Eye (tissue), 1 donor: ENCODE measurements at places on chromosomes 13 and 19.
A peak's percentile ranks its signal among the peaks of the same experiment; 100 is the strongest.

DNA sequence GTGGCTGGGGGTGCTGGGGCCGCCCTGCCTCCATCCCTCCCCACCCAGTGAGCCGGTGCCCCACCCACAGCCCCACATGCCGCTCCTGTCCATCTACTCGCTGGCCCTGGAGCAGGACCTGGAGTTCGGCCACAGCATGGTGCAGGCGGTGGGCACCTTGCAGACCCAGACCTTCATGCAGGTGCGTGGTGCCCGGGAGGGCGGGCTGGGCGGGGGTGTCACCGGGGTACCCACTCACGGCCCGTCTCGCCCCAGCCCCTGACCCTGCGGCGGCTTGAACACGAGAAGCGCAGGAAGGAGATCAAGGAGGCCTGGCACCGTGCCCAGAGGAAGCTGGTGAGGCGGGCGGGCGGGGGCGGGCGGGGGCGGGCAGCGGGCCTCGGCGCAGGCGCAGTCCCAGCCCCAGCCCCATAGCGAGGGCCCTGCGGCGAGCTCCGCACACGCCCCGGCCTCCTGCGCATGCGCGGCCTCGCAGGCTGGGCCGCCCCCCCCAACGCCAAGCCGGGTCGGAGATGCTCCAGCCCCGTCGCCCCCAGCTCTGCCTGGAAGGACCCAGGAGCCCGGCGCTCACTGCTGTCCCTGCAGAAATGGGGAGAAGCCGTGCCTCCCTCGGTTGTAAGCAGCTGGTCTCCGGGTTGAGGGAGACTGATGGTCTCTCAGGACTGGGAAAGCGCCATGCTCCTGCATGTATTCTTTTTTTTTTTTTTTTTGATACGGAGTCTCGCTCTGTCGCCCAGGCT is 7.7 kb downstream of the ARHGAP45 start:
- no peak for DNase-seq

DNA sequence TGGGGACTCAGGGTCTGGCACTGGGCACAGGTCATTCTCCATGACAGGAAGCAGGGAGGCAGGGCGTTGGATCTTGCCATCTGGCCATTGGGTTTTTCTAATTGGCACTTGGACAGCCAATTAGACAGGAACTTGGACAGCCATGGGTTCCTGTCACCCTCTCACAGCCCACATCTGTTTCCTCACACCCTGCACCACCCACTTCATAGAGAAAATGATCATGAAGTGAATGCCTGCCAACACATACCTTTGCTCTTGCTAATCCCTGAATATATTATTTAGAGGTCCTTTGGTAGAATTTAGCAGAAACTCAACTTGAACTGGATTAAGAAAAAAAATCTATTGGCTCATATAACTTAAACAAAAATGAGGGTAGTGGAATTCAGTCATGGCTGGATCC is 4.9 kb upstream of the OLFM2 start:
- DNase-seq = no peak

GRCh38 chr19:39157275-39157996 is 31.9 kb downstream of the PAK4 start:
- no peak for DNase-seq

DNA sequence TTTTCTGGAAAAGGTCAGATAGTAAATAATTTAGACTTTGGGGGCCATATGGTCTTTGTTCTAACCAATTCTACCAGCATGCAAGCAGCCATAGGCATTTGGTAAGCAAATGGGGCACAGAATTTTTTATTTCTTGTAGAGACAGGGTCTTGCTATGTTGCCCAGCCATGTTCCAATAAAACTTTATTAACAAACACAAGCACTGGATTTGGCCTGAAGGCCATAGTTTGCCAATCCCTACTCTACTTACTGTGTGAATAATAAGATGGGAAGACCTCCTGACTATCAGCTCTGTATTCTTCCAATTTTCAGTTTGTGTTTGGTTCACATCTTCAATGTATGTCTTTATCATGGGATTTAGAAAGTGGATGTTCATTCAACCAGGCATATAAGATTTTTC is 53.0 kb upstream of the SERP2 start:
- no peak for DNase-seq

DNA sequence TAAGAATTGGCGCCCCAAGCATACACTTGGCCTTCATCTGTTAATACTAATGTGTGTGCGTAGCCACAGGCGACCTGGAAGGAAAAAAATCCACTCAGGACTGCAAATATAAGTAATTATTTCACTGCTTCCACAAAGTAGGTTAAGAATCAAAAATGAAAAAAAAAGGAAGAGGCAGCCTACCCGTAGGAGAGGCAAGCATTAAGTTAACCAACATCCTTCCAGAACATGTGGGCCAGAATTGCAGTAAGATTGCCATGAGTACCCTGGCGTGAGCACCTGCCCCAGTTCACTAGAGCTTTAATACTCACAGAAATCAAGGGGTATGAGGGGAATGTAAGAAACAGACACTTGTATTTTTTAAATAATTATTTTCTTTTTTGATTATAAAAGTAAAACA is 22.2 kb downstream of the RCBTB2 start:
- DNase-seq = no peak

DNA sequence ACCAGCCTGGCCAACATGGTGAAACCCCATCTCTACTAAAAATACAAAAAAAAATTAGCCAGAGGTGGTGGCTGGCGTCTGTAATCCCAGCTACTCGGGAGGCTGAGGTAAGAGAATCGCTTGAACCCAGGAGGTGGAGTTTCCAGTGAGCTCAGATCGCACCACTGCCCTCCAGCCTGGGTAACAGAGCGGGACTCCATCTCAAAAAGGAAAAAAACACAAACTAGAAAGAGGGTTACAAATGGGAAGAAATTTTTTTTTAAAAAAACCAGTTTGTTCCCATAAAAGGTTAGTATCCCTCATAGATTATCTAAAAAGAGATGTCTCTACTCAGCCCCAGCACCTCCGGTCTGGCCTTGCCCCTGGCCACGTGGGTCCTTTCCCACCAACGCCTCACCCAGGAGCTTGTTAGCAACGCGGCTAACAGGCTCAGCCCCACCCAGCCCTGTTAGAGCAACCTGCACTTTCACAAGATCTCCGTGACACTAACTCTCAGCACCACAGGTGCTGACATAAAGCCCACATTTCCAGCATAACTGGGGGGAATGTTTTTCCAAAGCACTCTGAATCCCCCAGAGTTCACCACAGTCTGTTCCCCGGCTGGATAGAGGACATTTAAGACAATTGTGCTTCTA is 4.3 kb downstream of the DMKN start:
- peak; percentile 28 for DNase-seq

DNA sequence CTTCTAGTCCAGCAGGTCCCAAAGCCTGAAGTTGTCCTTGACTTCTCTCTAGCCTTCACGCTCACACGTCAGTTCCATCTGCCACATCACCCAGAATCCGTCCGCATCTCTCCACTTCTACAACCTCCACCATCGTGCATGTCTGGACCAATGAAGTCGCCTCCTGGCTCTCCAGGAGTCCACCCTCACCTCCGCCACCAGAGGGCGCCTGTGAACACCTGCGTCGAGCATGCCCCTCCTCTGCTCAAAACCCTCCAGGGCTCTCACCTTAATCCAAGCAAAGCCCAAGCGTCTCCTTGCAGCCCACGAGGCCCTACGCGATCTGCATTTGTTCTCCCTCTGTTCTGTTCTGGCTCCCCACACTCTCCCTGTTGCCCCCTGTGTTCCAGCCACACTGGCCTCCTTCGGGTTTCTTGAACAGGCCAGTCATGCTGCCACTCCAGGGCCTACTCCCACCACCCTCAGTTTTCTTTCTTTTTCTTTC is 3.7 kb downstream of the USHBP1 start:
- peak; percentile 78 for DNase-seq
